ENCODE measurements at places on chromosomes 6 and 20.

DNA sequence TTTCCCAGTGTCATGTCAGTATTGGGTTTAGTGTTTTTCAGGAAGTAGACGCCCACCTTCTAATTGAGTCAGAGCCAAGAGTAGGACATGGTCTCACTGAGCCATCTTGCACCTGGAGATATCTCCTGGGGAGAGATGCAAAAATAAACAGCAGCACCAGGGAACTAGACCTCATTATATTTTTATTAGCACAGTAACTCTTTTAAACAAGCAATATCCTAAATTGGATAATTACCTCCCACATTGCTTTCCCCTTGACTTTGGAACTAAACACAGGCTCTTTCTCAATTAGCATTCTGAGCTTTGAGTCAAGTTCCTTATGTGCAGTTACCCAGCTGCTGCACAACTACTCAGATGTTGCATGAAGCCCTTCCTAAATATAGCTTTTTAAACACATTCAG is 175.4 kb downstream of the IBTK start:
- DNase-seq, result peak; percentile 10

- no peak for DNase-seq
Measured at GRCh38 chr6:31065556-31065955, 46.8 kb downstream of the C6orf15 start.

DNA sequence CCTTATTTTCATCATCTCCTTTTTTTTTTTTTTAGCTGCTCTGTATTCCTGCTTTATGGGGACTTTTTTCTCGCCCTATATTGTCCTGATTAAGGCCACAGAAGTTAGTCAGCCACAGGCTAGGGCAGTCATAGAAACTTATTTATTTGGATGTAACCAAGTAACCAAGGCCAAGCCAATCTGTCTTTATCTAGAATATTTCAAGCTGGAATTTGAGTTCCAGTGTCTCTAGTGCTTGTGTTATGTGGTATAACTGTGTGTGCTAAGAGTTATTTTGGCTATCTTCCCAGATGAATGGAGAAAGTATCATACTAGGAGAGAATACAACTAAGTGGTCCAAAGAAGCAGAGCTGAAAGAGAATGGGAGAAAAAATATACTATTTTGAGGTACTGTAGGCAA is 751.5 kb downstream of the CBLN4 start:
- no peak for DNase-seq

DNA sequence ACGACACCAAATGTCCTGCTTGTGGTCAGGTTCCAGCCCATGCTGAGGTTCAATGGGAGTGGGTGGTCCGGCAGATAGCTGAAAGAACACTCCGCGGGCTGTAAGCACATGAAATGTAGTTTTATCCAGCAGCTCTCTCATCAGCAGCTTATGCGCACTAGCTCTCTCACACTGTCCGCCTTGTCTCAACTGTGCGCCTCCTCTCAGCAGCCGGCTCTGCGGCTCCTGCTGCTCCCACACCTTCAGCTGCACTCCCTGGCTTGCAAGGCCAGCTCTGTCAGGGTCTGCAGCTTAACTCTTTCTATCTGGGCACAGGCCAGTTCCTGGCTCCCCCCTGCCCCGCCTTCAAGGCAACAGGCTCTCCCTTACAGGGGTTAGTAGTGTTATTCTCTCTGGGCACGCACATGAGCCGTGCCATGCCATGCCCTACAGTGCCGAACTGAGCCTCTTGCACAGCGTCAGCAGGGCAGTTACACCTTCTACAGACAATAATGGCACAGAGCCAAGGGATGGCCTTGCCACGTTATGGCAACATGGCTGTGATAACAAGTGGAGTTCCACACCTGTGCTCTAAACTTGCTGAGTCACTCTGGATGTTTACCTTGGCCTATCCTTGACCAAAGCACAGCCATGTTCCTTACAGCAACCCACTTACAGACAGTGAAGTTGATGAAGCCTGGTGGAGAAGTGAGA is 84.0 kb upstream of the LRFN2 start:
- no peak for DNase-seq

DNA sequence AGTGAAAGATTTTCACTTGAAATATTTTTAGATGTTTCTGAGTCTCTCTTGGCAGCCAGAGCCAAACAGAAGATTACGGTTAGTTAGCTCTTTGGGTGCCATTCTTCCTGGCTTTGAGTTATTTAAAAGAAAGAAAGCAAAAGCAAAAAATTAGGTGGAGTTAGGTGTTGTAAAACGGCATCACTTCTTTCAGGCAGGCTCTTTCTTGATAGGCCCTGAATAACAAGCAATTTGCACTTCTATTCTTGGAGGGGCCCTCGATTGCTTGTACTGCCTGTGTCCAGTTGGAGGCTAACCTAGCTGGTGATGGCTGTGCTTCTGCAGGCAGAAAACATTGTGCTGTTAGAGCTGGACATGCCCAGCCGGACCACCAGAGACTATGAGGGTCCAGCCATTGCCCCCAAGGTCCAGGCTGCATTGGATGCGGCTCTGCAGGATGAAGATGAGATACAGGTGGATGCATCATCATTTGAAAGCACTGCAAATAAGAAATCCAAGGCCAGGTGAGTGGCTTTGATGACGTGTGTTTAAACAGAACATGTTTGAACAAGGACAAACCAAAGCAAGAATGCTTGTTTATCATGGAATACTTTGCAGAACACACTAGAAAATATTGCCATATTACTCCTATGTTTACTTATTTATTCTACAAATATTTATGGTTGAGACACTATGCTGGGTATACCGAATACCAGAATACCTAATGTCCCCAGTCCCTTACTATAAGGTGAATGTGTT is 28.1 kb upstream of the ASXL1 start:
- no peak for DNase-seq

GRCh38 chr6:50891290-50891689 is 72.6 kb downstream of the TFAP2B start:
- DNase-seq, result no peak

DNA sequence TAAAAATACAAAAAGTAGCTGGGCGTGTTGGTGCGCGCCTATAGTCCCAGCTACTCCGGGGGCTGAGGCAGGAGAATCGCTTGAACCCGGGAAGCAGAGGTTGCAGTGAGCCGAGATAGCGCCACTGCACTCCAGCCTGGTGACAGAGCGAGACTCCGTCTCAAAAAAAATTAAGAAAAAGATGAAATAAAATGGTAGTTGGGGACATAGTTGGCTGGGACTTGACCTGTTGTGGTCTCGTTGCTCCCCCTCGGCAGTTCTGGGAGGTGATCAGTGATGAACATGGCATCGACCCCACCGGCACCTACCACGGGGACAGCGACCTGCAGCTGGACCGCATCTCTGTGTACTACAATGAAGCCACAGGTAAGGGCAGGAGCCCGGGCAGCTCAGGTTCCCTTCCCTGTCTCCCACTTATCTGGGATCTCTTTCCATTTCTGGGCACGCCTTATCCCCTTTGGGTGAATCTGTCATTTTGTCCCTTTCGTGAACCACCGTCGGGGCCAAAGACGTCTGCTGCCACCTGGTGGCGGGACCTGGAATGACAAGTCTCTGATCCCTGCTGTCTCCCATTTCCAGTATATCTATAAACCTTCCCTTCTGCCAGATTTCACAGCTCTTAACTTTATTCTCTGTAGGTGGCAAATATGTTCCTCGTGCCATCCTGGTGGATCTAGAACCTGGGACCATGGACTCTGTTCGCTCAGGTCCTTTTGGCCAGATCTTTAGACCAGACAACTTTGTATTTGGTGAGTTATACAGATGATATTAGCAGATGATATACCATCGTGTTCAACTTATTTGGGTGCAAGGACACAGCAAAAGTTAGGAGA is 2.3 kb downstream of the TUBB start:
- DNase-seq, result peak; percentile 86

DNA sequence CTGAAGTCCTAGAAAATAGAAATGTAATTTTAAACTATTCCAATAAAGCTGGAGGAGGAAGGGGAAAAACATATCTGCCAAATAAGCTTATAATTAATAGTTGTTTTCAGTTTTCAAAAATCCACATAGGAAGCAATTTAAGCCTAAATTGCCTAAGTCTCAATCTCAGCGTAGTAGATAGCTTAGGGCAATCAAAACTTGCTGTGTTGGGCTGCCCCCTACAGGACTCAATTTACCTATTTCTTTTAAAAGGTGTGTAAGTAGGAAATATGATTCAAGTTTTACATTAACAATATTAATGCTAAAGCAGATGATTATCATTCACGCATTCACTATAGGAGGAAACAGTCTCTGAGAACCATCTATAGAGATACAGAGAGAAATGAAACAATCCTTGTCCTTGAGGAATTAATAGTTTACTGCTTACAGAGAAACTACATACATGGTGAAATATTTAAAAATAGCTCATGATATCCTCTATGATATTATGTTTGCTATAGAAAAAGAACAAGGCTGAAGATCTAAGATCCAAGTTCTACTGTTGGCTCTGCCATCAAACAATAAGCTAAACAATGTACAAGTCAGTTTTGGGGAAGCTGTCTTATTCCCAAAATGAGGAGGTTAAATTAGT is 102.1 kb downstream of the ATG5 start:
- peak; percentile 86 for DNase-seq

GRCh38 chr6:167424060-167424673 is 99.3 kb downstream of the TTLL2 start:
- DNase-seq, result no peak

Data from ELR (cell line).